ENCODE measurements at places on chromosomes 3 and 15.

- no peak for DNase-seq
These were observed 73.4 kb upstream of the TP63 start for GRCh38 chr3:189557824-189558223.

- no peak for DNase-seq
These were observed 44.2 kb upstream of the CSPG5 start for GRCh38 chr3:47622671-47623461.

DNA sequence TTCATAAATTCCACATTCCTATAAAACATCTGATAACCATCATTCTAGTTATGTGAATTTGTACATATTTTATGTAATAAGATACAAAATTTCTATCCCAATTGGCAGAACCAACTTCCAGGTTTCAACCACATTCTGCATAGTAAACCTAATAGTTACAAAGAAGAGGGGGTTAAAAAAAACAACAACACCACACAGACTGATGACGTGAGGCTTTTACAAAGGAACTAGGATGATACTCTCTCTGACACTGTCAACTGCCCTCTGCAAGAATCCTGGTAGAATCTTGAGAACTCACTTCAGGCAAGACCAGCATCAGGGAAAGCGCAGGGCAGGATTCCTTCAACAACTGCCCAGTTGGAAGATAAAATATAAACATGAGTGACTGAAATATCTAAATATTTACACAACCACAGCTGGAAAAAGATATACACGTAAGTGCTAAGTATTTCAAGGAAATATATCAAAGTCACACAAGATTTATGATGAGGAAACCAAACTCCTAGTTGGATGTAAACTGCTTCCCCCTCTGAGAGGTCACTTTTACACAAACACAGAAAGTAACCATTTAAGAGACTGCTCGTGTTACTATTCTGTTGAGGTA, 816.4 kb downstream of the ROBO1 start:
- no peak for DNase-seq

GRCh38 chr15:89367485-89368451, 33.1 kb upstream of the POLG start:
- no peak for DNase-seq

- no peak for DNase-seq
These were observed 517.6 kb upstream of the ROBO1 start for GRCh38 chr3:80285388-80285787.

DNA sequence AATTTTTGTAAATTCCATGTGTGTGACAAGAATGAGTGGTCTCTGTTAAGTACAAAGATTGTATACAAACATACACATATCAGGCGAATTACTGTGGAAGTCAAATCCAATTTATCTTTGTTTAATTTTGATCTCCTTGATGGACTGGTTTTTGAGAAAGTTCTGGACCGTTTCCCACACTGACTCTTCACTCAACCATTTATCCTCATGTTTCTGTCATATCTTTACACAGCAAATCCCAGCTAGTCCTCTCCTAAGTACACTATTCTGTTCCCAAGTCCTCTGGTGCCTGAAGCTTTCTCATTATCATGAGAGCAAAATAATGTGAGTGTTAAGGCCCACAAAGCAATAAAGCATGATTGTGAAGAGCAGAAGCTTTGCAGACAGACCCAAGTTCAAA, 189.9 kb downstream of the WNT5A start:
- DNase-seq = no peak

GRCh38 chr3:83002869-83003445, 1241.5 kb upstream of the GBE1 start:
- DNase-seq = no peak

Data from activated CD8-positive, alpha-beta memory T cell treated with anti-CD3 and anti-CD28 coated beads, Interleukin-2, amount 10 ng/mL, durations not matched to agents 7 days and 5 days (primary cell).